ENCODE measurements at places on chromosomes 1 and 21. TPM values are rescaled to one million over a fixed set of nuclear protein-coding genes. Genes with fewer than 3 reads are reported as not detected.

The LY9 gene
- total RNA-seq, result 0.17 TPM

The NUDT4B gene
- 1.2 TPM for total RNA-seq

The NBPF6 gene
- not detected for total RNA-seq

The FCGR3B gene
- total RNA-seq, result not detected

The ADAMTS5 gene
- not detected for total RNA-seq

The GBP6 gene
- not detected for total RNA-seq

The MAN1C1 gene
- total RNA-seq, result 0.77 TPM

The CA6 gene
- not detected for total RNA-seq

The GBP5 gene
- not detected for total RNA-seq

The RXFP4 gene
- not detected for total RNA-seq

The UBE2U gene
- total RNA-seq, result not detected

The RHBDL2 gene
- 2.1 TPM for total RNA-seq

The TRPM2 gene
- total RNA-seq, result 6.7 TPM

The MPZ gene
- total RNA-seq, result 0.13 TPM

The HES5 gene
- total RNA-seq, result not detected

The PKP1 gene
- total RNA-seq, result 0.03 TPM

The TTLL7 gene
- total RNA-seq, result 3.2 TPM

The NPPB gene
- not detected for total RNA-seq

The FCN3 gene
- not detected for total RNA-seq

The HIVEP3 gene
- 3.0 TPM for total RNA-seq

The AMY1A gene
- not detected for total RNA-seq

The ZBTB7B gene
- total RNA-seq, result 52.9 TPM

The LRRIQ3 gene
- 0.74 TPM for total RNA-seq

The OR2T11 gene
- total RNA-seq, result not detected

The COL9A2 gene
- total RNA-seq, result 0.20 TPM

The TRIM63 gene
- 1.8 TPM for total RNA-seq

The MYBPH gene
- total RNA-seq, result not detected

The CD1E gene
- total RNA-seq, result not detected

The UBXN10 gene
- not detected for total RNA-seq

The LPAR3 gene
- 0.37 TPM for total RNA-seq

The AGT gene
- total RNA-seq, result 0.13 TPM

The TNFSF4 gene
- total RNA-seq, result 0.08 TPM

The SOX13 gene
- 20.9 TPM for total RNA-seq

The B3GALT2 gene
- not detected for total RNA-seq

The CD247 gene
- 0.72 TPM for total RNA-seq
